Suprapubic skin (tissue), 4 donors: ENCODE measurements at places on chromosomes 12 and 14.

DNA sequence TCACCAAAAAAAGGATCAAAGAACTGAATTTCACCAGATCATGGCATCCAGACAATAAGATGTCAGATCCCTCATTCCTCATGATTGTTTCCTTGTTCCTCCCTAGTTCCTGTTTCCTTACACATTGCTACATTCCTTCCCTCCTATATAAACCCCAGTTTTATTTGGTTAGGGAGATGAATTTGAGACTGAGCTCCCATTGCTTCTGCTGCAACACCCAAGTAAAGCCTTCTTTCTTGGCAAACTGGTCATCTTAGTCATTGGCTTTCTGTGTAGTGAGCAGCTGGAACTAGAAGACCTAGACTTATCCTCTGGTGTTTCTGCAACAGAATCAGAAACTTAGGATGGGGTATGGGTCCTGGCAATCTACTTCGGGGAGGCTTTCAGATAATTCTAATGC, 217.9 kb downstream of the NOVA1 start:
- H3K4me1 ChIP-seq: no peaks in the 10 kb centered on the region
- DNase-seq: no peak
- no peaks in the 10 kb centered on the region for H3K27me3 ChIP-seq
- H3K27ac ChIP-seq: no peak overlapping the region
- H3K36me3 ChIP-seq: no peaks in the 10 kb centered on the region
- H3K4me3 ChIP-seq: no peak overlapping the region

GRCh38 chr14:31166271-31166561, 41.4 kb downstream of the HECTD1 start:
- H3K4me3 ChIP-seq: no peak overlapping the region
- no peak for DNase-seq
- no peaks in the 10 kb centered on the region for H3K27me3 ChIP-seq
- peaks cover 6% of the 10 kb centered on the region for H3K4me1 ChIP-seq
- H3K36me3 ChIP-seq: peaks cover 78% of the 10 kb centered on the region

DNA sequence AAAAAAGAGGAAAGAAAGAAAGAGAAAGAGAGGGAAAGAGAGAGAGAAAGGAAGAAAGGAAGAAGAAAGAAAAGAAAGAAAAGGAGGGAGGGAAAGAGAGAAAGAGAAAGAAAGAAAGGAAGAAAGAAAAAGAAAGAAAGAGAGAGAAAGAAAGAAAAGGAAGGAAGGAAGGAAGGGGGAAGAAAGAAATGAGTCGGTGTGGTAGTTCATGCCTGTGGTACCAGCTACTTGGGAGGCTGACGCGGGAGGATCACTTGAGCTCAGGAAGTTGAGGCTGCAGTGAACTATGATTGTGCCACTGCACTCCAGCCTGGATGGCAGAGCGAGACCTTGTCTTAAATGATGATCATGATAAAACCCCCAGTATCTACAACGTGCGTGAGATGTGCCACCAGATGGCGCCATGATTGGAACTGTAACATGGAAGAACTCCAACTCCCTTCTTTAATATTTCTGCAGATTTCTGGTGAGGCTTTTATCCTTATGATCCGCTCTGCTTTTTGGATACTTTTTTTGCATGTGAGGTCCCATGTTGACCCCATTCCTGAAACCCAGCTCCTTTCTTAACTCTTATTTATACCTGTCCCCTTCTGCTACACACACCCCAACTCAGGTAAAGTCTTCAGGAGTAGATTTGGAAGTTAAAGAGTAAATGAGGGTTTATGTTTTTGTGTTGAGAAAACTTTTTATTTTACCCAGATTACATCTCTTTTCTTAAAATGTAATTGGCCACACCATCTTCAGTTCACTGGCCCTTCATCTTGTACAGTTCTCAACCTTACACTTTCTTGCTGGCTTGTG, 25.6 kb downstream of the RNASE10 start:
- H3K27me3 ChIP-seq: peaks cover 3% of the 10 kb centered on the region
- no peak overlapping the region for H3K27ac ChIP-seq
- no peaks in the 10 kb centered on the region for H3K4me1 ChIP-seq
- H3K4me3 ChIP-seq: no peak overlapping the region
- DNase-seq: peak; percentile 76

DNA sequence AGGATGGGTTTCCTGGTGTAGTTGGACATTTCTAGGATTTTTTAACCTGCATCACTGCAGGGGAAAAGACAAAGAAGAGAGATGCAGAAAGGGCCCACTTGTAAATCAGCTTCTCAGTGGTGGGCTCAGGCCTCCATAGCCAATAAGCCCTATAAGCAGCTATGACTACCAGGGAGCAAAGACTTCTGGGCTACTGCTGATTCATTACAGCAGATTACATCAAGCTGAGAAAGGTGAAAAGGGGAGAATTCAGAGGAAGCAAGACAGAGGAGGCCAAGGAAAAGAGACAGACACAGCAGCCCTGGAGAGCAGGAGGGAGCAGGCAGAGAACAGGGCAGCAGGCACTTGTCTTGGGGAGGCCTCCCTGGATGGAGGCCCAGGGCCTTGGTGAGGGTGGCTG, 95.2 kb downstream of the KCNA5 start:
- H3K4me1 ChIP-seq: peaks cover 2% of the 10 kb centered on the region
- no peak overlapping the region for H3K4me3 ChIP-seq
- no peak for DNase-seq
- H3K27me3 ChIP-seq: peaks cover 2% of the 10 kb centered on the region

- H3K27me3 ChIP-seq: no peaks in the 10 kb centered on the region
- DNase-seq: peak; percentile 16
- H3K4me1 ChIP-seq: peaks cover 27% of the 10 kb centered on the region
- H3K27ac ChIP-seq: no peak overlapping the region
- no peak overlapping the region for H3K4me3 ChIP-seq
Measured at GRCh38 chr14:64953661-64954060, 11.1 kb upstream of the GPX2 start.

DNA sequence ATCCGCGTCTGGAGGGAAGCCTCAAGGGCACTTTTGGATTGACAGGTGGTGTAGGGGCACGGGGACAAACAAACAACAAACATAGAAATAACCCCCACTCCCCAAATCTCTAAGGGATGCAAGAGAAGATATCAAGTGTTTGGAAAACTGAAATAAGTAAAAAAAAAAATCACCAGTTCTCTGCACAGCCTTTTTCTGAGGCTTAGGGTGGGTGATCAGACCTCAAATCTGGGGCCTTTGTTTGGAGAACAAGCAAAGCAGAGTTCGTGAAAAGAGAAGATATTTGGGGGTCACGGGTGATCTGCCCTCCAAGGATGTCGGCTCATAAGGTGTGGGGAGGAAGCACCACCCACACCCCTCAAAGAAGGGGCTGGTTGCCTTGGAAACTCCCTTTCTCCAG, 10.7 kb downstream of the TBX5 start:
- H3K27me3 ChIP-seq: peaks cover 95% of the 10 kb centered on the region
- H3K4me1 ChIP-seq: peaks cover 11% of the 10 kb centered on the region
- no peaks in the 10 kb centered on the region for H3K36me3 ChIP-seq

GRCh38 chr14:65815127-65815526, 402.6 kb downstream of the FUT8 start:
- H3K4me3 ChIP-seq: no peak overlapping the region
- H3K27me3 ChIP-seq: peaks cover under 1% of the 10 kb centered on the region
- no peak overlapping the region for H3K27ac ChIP-seq
- no peaks in the 10 kb centered on the region for H3K4me1 ChIP-seq
- H3K36me3 ChIP-seq: no peaks in the 10 kb centered on the region

DNA sequence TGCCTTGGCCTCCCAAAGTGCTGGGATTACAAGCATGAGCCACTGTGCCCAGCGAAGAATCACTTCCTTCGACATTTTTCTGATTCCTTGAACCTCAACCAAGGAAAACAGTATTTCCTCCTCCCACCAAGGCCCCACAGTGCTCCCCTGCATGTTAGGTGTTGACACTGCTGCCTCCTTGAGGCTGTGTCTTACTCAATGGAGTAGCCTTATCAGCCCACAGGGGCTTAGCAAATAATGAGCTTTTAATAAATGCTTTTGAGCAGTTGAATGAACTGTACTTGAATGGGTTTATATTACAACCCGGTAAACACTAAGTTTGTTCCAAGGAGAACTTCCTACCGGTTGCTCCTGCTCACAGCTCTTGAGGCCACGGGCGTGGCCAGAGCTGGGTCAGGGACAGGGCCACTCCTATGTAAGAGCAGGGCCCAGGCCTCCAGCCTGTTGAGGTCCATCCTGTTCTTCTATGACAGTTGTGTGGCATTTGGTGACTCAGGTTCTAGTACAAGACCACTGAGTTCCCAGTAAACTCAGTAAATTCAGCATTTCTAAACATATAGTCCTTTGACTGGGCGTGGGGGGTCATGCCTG, 36.8 kb upstream of the TUBA1A start:
- H3K27me3 ChIP-seq: no peaks in the 10 kb centered on the region
- H3K36me3 ChIP-seq: no peaks in the 10 kb centered on the region
- no peak overlapping the region for H3K4me3 ChIP-seq
- peaks cover 12% of the 10 kb centered on the region for H3K4me1 ChIP-seq
- no peak overlapping the region for H3K27ac ChIP-seq

- no peaks in the 10 kb centered on the region for H3K36me3 ChIP-seq
- no peak for DNase-seq
- peaks cover 12% of the 10 kb centered on the region for H3K4me1 ChIP-seq
- H3K27me3 ChIP-seq: peaks cover 4% of the 10 kb centered on the region
Measured at GRCh38 chr14:72924337-72924736, 1.9 kb upstream of the DCAF4 start.

DNA sequence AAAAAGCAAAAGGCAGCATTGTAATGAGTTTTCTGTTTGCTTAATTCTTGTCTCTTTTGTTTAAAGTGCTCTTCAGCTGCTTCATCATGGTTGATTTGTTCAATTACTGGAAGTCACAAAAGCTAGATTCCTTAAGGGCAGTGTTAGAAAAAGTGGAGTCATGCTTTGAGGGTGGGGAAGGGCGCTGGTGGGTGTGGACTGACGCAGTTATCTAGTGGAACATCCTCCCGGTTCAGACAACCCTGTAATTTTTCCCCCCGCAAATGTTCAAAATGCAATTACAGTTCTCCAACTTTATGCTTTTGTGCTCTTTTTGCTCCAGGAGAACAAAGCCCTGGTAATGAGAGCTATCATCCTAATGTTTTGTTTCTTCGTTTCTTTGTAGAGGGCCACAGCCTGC, 2.1 kb downstream of the AKAP6 start:
- H3K27me3 ChIP-seq: no peaks in the 10 kb centered on the region
- no peaks in the 10 kb centered on the region for H3K4me1 ChIP-seq
- H3K27ac ChIP-seq: no peak overlapping the region
- no peak for DNase-seq
- H3K36me3 ChIP-seq: no peaks in the 10 kb centered on the region

DNA sequence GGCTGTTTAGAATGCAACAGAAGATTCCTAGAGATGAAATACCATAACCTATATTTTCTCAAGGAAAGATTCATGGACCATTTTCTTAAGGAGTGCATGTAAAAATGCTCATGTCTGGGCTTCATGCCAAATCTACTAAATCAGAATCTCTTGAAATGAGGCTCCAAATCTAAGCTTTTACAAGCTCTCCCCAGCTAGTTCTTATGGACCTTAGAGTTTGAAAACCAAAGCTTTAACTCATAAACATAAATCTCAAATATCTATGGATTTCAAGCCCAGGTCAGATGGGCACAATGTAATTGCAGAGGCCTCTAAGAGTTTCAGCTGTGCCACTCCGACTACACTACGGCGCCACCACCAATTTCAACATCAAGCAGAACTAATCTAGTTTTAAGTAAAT, 117.3 kb upstream of the CAND1 start:
- H3K4me1 ChIP-seq: no peaks in the 10 kb centered on the region
- no peaks in the 10 kb centered on the region for H3K36me3 ChIP-seq
- H3K4me3 ChIP-seq: no peak overlapping the region
- no peak for DNase-seq

GRCh38 chr12:126960221-126960620, 1306.7 kb upstream of the TMEM132C start:
- H3K27ac ChIP-seq: no peak overlapping the region
- H3K4me3 ChIP-seq: no peak overlapping the region
- H3K4me1 ChIP-seq: no peaks in the 10 kb centered on the region
- H3K27me3 ChIP-seq: no peaks in the 10 kb centered on the region

GRCh38 chr14:99660006-99660566, 15.2 kb downstream of the HHIPL1 start:
- DNase-seq: no peak
- peaks cover 43% of the 10 kb centered on the region for H3K27me3 ChIP-seq
- peaks cover 10% of the 10 kb centered on the region for H3K4me1 ChIP-seq
- H3K4me3 ChIP-seq: no peak overlapping the region
- H3K27ac ChIP-seq: no peak overlapping the region

DNA sequence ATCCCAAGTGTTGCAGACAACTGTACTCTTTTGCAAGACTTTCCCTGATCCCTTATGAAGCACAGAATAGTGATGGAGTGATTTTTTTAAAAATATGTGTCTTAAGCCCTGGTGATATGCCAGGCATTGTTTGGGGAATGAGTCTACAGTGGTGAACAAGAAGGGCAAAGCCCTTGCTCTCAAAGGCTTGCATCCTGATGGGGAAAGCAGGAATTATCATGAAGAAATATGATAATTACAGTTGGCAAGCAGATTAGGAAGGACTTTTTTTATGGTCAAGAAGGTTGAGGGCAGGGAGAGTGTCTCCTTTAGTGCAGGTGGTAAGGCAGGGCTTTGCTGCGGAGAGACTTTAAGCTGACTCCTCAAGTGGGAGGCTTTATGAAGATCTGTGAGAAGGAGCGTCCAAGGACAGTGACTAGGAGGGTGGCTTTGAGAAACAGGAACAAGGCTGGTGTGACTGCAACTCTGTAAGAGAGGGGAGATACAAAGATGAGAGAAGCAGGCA, 100.2 kb downstream of the SYNE2 start:
- no peak overlapping the region for H3K27ac ChIP-seq
- H3K27me3 ChIP-seq: no peaks in the 10 kb centered on the region
- H3K36me3 ChIP-seq: peaks cover 45% of the 10 kb centered on the region
- DNase-seq: no peak

DNA sequence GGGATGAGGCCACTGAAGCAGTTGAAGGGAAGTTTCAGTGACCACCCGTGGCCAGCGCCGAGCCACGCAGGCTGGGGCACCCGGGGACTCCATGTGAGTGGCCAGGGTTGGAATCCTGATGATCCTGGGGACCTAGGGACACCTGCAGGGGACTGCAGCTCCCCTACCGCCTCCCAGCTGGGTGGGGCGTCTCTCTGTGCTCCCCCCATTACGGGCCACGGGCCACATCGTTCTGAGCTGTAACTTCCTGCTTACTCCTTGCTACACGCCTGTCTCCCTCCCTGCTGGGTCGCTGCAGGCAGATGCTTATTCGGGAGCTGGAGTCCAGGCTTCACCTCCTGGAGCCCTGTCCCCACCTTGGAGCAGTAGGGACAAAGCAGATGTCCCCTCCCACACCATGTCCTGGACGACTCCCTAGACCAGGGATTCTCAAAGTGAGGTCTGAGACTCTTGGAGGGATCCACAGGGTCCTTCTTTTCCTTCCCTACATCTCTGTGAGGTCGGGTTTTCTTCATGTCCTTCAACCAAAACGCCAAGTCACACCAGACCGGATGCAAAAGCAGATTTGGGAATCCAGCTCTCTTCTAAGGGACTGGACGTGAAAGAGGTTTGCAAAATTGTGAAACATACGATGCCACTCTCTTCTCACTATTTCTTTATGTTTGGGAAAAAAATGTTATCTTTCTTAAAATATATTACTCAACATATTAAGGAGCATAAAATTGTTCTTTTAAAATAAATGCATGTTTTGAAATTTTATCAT, 85.9 kb upstream of the NCOR2 start:
- H3K4me1 ChIP-seq: peaks cover 15% of the 10 kb centered on the region
- no peak for DNase-seq
- no peak overlapping the region for H3K4me3 ChIP-seq
- no peaks in the 10 kb centered on the region for H3K27me3 ChIP-seq
- H3K36me3 ChIP-seq: no peaks in the 10 kb centered on the region

GRCh38 chr14:32254952-32255679, 52.0 kb upstream of the RNU6-8 start:
- no peak overlapping the region for H3K4me3 ChIP-seq
- H3K27me3 ChIP-seq: no peaks in the 10 kb centered on the region
- H3K36me3 ChIP-seq: no peaks in the 10 kb centered on the region
- DNase-seq: no peak
- peaks cover 6% of the 10 kb centered on the region for H3K4me1 ChIP-seq
- H3K27ac ChIP-seq: no peak overlapping the region
